ENCODE measurements at places on chromosomes 13 and 19.
A peak's percentile ranks its signal among the peaks of the same experiment; 100 is the strongest.

DNA sequence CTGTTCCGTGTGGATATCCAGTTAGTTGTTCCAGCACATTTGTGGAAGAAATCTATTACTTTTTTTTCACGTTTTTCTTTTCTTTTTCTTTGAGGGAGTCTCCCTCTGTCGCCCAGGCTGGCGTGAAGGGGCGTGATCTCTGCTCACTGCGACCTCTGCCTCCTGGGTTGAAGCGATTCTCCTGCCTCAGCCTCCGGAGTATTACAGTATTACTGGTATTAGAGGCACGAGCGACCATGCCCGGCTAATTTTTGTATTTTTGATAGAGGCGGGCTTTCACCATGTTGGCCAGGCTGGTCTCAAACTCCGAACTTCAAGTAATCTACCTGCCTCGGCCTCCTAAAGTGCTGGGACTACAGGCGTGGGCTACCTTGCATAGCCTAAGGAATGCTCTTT is 43.6 kb downstream of the ZNF611 start:
- H3K4me1 ChIP-seq, result peaks cover 20% of the 10 kb centered on the region
- peaks cover 1% of the 10 kb centered on the region for H3K36me3 ChIP-seq
- peak overlapping the region; percentile 77 for H3K27ac ChIP-seq
- DNase-seq, result no peak

GRCh38 chr13:40927929-40928328 is 91.2 kb downstream of the ELF1 start:
- no peaks in the 10 kb centered on the region for H3K27me3 ChIP-seq
- DNase-seq, result no peak
- H3K4me1 ChIP-seq, result peaks cover 8% of the 10 kb centered on the region
- H3K27ac ChIP-seq, result peak overlapping the region; percentile 78
- peaks cover 7% of the 10 kb centered on the region for H3K36me3 ChIP-seq

DNA sequence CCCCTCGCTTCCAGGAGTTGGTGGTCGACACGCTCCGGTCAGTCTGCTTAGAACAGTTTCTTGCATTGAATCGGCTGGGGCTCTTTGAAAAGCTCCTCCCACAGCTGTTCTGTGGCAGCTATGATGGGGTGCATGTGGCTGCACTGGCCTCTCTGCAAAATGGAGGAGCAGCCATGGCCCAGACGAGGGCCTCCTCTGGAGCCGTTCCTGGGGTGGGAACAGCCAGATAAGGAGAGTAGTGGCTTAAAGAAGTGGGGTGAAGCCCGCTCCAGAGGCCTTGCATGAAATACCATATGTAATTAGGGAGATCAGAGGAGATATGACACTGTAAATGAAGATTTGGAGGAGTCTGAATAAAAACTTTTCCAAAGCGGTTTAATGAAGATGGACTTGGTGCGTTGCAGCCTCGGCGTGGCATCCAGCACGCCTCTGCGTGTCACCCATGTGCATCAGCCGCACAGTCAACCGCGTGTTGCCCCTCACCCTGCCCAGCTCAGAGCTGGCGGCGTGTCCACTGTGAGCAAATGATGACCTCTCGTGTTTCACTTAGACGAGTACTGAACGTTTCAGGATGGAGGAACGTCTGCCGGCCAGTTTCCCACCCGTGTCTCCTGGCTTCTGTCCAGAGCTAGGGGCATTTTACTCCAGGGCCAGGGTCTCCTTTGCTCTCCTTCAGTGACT is 199.2 kb downstream of the TEX29 start:
- H3K4me3 ChIP-seq, result no peak overlapping the region
- H3K4me1 ChIP-seq, result no peaks in the 10 kb centered on the region
- H3K27ac ChIP-seq, result no peak overlapping the region
- H3K36me3 ChIP-seq, result no peaks in the 10 kb centered on the region
- H3K27me3 ChIP-seq, result peaks cover 2% of the 10 kb centered on the region

DNA sequence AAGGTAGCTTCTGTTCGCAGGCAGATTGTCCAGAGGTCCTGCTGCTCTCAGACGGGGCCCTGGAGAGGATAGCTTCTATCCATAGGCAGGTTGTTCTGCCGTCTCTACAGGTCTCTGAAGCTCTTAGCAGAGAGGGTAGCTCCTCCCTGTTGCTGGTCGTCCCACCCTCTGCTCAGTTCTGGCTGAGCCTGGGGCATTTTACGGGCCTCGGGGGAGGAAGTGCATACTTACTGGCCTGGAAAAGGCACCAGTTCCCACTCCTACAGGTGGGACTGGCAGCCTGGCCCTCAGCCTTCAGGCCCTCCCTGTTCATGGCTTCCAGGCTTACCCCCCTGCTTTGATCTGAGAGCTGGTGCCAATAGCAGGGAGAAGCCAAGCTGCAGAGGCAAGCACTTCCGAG is 42.3 kb downstream of the USPL1 start:
- H3K36me3 ChIP-seq, result peaks cover 35% of the 10 kb centered on the region
- DNase-seq, result no peak
- H3K4me3 ChIP-seq, result peak overlapping the region; percentile 59
- H3K27me3 ChIP-seq, result no peaks in the 10 kb centered on the region

- peak overlapping the region; percentile 74 for H3K27ac ChIP-seq
- peak overlapping the region; percentile 98 for H3K4me3 ChIP-seq
- peaks cover 5% of the 10 kb centered on the region for H3K4me1 ChIP-seq
- H3K36me3 ChIP-seq, result no peaks in the 10 kb centered on the region
These were observed 12.8 kb upstream of the ZNF682 start for GRCh38 chr19:20051841-20052768.

DNA sequence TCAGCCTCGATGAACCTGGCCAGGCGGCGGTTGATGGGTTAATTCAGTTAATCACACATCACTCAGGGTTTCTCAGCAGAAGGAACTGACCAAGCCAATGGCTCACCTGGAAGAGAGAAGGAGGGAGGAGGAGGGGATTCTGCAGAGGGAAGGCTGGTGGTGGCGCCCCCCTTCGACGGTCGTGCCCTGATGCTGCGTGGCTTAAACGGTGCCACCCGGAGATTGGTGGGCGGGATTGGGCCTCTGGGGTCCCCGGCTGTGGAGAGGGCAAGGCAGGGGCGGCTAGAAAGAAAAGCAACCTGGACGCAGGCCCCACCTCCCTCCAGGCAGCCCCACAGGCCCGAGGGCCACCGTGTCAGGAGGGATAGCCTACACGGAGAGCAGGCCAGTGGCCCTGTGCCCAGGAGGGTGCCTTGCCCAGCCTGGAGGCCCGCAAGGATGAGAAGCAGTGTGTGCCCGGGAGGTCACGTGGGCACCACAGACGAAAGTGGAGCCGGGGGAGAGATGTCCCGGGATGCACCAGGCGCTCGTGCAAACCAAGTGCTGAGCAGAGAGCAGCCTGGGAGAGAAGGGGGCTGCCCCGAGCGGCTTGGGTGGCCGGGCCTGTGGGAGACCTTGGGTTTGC is 16.0 kb downstream of the CSNK1G2 start:
- DNase-seq, result no peak
- no peaks in the 10 kb centered on the region for H3K27me3 ChIP-seq
- no peaks in the 10 kb centered on the region for H3K36me3 ChIP-seq
- no peak overlapping the region for H3K27ac ChIP-seq
- H3K4me3 ChIP-seq, result no peak overlapping the region
- peaks cover 22% of the 10 kb centered on the region for H3K4me1 ChIP-seq

DNA sequence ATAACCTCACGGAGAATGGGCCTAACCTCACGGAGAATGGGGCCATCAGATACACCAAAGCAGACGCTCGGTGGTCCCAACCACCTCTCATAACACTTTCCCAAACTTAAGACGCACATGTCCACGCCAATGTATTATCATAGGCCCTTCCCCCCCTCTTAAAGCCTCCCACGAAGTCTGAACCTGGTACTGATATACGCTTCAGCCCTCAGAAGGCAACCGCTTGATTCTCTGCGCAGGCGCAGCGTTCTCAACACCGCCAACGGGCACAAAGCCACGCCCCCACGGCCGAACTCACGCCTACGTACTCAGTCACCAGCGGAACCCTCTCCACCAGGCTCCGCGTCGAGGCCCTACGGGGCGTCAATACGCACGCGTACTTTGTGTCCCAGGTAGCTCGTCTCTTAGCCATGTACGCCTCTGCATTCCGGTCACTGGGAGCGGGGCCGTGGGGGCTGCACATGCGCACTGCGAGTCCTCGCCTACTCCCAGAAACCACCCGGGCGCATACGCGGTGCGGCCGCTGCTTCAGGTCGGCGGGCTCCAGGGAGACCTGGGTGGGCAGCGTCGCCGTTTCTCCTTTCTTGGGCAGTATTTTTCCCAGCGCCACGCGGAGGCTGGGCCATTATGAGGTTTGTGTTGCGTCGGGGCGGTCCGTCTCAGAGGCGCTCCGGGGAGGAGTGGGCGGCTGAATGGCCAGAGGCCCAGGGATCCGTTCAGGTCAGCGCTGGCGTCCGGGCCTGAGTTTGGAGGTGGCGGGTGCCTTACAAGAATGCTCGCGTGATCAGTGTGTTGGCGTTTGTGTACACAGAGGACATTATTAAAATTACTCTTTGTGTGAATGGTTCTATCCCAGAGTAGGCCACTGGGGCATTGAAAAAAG is 25.3 kb downstream of the ZNF582 start:
- peak; percentile 81 for DNase-seq
- H3K4me3 ChIP-seq, result peak overlapping the region; percentile 95
- peaks cover 27% of the 10 kb centered on the region for H3K36me3 ChIP-seq
- H3K27ac ChIP-seq, result peak overlapping the region; percentile 96
- peaks cover 16% of the 10 kb centered on the region for H3K4me1 ChIP-seq

GRCh38 chr19:1356508-1356865 is 27.2 kb upstream of the NDUFS7 start:
- H3K4me1 ChIP-seq, result peaks cover 8% of the 10 kb centered on the region
- H3K4me3 ChIP-seq, result no peak overlapping the region
- DNase-seq, result no peak
- H3K27me3 ChIP-seq, result no peaks in the 10 kb centered on the region

All from memory B cell (primary cell).